Nucleus accumbens (tissue), 56 donors: ENCODE measurements at places on chromosomes 11 and 22.

DNA sequence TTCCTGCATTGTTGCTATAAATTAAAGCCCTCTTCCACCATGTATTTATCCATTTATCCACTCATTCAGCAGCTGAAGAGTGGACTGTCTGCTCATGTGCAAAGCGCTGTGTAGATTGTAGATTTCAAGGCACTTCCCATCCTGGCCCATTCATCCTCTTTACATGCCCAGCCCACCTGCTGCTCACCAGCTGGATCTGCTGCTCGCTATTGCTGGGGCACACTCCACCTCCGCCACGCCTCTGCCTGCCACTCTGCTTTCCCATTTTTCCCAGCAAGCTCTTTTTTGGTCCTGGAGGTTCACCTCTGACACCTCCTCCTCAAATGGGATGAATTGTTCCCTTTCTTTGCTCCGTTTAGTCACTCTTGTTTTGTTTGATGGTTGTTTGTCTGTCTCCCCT is 48.3 kb downstream of the CEP164 start:
- peak; percentile 12 for DNase-seq

DNA sequence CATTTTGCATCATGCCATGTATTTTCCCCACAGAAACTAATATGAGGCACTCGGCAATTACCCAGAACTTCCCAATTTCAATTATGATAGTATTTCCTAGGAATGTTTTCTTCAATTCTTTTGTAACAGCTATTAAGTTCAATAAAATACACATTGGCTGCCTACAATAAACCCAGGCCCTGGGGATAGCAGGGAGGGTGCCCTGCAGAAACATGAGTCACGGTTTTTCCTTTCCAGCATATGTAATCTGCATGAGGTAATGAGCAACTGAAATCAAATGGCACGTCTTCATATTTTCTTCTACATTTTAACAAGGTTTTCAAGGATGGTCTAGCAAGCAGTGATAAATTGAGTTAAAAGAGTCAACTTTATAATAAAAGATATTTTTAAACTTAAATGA is 32.0 kb downstream of the GUCY1A2 start:
- no peak for DNase-seq

GRCh38 chr22:45771711-45772110 is 100.1 kb downstream of the ATXN10 start:
- DNase-seq, result no peak

- no peak for DNase-seq
Observed at GRCh38 chr11:57275582-57275981, 38.5 kb upstream of the APLNR start.

DNA sequence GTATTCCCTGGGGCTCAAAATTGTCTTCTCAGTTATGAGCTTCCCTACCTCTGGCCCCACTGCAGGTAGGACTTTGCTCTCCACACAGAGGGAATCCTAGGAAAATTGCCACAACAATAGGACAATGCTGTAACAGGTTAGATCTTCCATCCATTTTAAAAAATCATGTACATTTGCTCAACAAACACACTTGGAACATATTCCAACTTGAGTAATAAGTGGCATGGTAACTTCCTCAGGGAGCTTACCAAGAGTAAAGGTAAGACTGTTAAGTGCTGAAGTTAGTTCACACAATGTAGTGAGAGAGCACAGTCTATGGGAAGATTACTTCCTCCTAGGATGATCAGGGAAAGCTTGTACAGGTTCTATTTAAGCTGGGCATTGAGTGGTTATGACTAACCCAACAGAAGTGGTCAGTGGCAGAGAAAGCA is 78.9 kb upstream of the BIRC3 start:
- DNase-seq, result no peak

- no peak for DNase-seq
Observed at GRCh38 chr11:126034039-126034932, 28.4 kb downstream of the CDON start.

GRCh38 chr11:74138021-74138420 is 32.8 kb downstream of the C2CD3 start:
- DNase-seq, result no peak

- DNase-seq, result no peak
Observed at GRCh38 chr11:7677796-7678201, 4.5 kb upstream of the CYB5R2 start.

DNA sequence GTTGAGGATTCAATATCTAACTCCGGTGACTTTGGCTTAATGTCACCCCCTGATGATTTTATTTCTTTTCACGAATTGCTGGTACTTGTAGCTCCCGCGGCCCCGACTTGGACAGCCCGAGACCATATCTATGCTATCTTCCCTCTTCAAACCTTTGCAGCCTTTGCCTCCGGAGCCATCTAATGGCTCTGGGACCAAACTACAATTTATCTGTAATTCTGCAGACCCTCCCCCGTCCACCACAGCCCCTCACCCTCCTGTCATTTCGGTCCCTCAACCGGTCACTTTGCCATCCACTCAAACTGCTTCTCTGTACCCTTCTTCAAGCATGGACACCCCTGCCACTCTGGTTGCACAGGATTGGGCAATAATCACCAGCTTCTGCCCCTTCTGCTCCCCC is 25.7 kb upstream of the ALDH3B2 start:
- DNase-seq, result no peak

GRCh38 chr11:94283678-94284077 is 20.7 kb upstream of the IZUMO1R start:
- no peak for DNase-seq

GRCh38 chr11:1256257-1257045 is 33.6 kb downstream of the MUC5B start:
- DNase-seq, result no peak

DNA sequence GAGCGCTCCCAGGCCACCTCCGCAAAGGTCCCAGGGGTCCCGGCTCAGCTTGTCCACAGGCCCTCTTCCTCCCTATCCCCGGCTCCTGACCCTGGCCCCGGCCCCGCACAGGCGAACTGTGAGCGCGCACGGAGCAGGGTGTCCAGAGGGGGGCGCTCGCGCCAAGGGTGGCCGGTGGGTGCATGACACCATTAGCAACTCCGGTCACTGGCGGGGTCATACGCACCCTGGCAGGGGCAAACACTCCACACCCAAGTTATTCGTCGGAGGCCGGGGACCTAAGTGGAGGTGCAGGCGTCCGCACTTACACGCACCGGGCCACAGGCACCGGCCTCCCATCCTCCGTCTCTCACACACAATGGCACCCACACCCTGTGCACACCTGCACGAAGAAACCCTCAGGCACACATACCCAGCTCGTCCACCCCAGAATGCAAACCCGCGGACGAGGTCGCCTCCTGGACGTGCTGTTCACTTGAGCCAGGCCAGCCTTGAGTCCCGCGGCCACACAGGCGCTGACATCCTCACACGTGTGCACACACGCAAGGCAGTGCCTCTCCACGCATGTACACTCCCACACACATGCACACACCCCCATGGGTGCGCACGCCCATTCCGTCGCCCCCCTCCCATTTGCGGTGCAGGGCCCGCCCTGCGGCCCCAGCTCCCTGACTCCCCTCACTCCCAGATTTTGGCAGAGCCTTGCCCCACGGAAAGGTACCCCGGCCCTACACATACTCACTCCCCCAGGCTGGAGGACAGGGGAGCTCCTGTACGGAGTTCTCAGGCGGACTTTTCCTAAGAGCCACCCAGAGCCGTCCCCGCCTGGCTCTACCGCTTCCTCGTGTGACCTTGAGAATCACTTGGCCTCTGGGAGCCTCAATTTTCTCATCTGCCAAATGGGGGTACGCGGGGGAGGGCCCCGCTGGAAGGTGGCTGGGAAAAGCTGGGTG is at the start of gene RASGRP2:
Gene RASGRP2, minus strand, starts transcription at position 552 of the 953 bp plus-strand sequence. CDS start 1,276 bp downstream, outside the sequence.
- DNase-seq, result peak; percentile 58

GRCh38 chr11:98260983-98261382 is 759.8 kb upstream of the CNTN5 start:
- no peak for DNase-seq

GRCh38 chr11:17014321-17014832 is at the start of gene PLEKHA7:
Gene PLEKHA7, minus strand, starts transcription at chr11:17014414. Its CDS starts 13 bp downstream, at chr11:17014401.
- DNase-seq, result no peak

DNA sequence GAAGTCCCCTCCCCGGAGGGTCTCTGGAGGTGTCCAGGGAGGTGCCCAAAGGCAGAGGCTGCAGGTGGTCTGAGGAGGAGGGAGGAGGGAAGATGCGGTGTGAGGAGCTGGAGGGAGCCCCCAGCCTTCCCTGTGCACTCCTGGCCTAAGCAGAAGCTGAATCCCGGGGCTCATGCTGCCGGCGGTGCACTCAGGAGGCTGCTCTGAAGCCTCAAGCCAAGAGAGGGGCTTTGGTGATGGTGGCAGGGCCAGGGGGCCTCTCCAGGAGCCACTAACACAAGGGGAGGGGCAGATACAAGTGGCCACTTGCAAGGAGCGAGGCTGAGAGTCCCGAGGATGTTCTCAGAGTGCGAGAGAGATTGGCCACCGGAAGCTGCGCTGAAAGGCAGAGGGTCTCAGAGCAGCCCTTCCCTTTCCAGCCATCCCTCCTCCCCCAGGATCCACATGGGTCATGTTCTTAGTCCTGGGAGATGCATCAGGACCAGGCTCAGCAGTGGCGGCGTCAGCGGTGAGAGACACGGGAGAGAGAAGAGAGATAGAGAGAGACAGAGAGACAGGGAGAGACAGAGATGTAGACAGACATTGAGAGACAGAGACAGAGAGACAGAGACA is 774 bp upstream of the MRGPRG start:
- DNase-seq, result no peak

GRCh38 chr11:40207416-40207815 is 1252.0 kb downstream of the LRRC4C start:
- no peak for DNase-seq

GRCh38 chr11:2443406-2443805 is 908 bp downstream of the TRPM5 start:
- DNase-seq, result no peak

DNA sequence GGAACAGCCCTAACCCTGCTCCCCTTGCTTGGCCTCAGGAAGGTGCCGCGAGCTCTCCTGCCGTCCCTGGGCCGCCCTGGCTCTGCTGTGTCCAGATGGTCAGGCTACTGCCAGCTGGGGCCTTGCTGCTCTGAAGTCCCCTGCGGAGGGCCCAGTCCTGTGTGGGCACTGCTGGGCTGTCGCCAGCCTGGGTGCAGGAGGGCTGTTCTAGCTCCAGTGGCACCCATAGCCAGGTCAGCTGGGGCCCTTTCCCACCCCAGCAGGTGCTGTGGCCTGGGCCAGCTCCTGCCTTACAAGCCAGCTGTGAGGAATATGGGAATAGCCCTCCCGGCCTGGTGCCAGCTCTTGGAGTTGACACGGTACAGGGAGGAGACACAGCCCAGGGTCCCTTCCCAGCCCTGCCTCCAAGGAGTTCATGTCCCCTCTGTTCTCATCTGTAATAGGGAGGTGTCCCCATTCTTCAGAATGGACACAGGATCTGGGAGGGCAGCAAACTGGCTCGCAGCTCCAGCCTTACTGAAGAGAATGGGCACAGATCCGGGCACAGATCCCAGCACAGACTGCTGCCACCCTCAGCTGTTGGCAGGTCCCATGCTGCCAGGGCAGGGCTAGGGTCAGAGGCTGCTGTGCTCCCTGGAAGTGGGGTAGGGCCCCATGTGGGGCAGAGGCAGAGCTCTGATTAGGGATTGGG is 3.9 kb downstream of the DERL3 start:
- peak; percentile 49 for DNase-seq

DNA sequence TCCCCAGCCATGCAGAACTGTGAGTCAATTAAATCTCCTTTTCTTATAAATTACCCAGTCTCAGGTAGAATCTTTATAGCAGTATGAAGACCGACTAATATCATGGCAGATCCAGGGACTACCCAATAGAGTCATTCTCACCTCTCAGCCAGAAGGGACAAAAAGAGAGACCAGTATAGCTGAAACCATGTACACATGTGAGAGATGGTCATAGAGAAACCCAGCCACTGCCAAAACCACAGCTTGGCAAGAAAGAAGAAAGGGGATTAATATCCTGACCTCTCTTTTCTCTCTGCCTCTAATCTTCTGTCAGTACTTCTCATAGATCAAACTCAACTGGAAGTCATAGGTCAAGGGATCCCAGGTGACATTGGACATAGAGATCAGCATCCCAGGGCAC is 109.8 kb downstream of the CCDC34 start:
- no peak for DNase-seq

GRCh38 chr11:100674212-100674611 is 12.9 kb upstream of the ARHGAP42 start:
- DNase-seq, result no peak

- no peak for DNase-seq
Observed at GRCh38 chr22:17302616-17303015, 66.6 kb upstream of the CECR2 start.

DNA sequence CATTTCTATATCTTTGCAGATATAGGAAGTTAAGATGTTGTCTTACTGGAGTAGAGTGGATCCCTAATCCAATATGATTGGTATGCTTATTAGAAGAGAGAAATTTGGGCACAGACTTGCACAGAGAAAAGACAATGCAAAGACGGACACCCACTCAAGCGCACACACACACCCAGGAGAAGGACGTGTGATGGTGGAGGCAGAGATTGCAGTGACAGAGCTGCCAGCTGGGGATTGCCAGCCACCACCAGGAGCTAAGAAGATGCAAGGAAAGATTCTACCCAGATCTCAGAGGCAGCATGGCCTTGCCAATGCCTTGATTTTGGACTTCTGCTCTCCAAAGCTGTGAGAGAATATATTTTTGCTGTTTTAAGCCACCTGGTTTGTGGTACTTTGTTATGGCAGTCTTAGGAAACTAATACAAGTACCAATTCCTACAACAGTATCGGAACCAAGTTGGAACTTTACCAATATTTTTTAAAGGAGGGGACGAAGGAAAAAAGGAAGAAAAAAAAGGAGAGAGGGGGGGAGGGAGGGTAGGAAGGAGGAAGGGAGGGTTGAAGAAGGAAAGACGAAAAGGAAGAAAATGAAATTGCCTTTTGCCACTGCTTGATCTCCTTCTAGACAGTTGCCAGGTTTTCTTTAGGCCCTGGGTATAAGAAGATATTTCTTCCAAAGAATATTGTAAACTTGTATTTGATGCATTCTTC is 334.0 kb downstream of the BUD13 start:
- no peak for DNase-seq

DNA sequence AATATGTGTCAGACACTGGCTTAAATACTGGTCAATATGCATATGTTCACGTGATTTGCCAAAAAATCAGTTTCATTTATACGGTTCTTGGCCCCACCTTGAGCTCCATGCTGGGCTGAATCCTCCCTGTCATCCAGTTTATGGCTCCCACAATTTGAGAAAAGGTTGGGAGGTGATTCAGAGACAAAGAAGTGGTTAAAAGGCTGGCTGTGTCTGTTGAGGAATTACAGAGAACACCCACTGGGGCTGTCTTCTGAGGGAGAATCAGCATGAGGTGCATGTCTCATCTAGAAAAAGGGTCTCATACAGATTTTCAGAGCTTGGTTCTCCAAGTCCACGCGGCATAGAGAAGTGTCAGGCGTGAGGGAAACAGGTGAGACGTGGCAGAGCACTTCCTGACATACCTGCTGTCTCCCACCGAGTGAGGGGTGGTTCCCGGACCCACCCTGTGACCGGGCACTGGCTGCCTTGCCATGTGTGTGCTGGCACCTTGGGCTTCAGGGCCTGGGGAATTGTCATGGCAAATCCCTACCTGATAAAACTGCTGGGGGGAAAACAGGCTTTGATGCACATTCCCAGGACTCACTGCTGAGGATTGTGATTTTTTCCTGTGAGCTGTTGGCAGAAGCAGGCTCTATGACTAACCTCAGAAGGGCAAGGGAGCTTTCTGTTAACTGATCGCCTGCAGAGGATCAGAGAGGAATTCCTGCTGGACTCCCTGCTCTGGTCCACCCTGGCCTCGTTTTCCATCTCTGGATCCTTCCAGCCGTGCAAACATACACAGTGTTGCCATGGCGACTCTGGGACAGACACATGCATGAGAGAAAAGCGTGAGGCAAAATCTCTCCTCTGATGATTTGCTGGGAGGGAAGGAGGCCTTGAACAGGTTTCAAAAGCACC is 223.6 kb downstream of the ADAMTS15 start:
- DNase-seq, result no peak
